ENCODE measurements at places on chromosomes 3 and 15. TPM values are rescaled to one million over a fixed set of nuclear protein-coding genes. Genes with fewer than 3 reads are reported as not detected.

GRCh38 chr3:128214056-128214455 lies 60.8 kb downstream of the EEFSEC start:
- no peak for DNase-seq

- no peak for DNase-seq
Measured at GRCh38 chr3:113585228-113585627, 52.9 kb downstream of the SIDT1 start.

DNA sequence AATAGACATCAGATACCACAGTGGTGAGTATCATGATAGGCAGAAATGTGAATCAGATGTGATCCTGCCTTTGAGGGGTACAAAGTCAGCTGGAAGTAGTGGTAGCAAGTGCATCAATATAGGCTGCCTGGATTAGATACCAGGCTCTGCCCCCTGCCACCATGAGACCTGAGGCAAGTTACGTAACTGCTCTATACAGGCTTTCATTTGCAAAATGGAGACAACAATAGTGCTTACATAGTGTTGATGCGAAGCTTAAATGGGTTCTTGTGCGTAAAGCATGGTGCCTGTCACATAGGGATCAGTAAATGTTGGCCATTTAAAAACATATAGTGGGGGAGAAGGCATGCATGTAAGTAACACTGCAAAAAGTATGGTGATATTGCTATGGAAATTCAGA lies 158.0 kb downstream of the RYR3 start:
- no peak for DNase-seq

DNA sequence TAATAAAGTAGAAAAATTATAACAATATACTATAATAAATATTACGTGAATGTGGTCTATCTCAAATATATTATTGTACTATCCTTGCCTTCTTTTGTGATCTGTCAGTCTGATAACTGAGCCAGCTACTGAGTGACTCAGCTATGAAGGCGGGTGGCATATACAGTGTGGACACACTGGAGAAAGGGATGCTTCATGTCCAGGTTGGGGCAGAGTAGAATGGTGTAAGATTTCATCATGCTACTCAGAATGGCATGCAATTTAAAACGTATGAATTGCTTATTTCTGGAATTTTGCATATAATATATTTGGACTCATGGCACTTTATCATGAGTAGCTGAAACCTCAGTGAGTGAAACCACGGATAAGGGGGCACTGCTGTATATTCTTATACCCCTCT lies 172.9 kb upstream of the TBC1D5 start:
- DNase-seq, result no peak

DNA sequence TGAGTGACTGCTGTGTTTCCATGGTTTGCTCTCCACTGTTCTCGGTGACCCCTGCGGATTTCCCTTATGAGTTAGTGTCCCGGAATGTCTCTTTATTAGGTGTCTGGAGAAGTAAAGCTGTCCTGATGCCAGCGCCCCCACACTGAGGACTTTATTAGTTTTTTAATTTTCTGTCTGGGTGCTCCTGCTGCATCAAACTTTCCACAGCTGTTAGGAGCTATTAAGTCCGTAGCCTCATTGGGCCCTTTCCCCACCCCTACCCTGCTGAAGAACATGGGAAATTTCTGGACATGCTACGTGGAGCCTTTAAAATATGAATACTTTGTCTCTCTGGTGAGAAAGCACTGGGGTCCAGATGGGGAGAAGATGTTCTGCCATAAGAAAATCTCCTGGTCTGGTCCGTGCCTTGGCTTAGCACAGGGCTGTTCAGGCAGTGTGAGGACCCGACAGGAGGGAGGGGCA lies 161.7 kb upstream of the HES1 start:
- no peak for DNase-seq

GRCh38 chr3:73470860-73471259 lies 153.9 kb downstream of the PDZRN3 start:
- DNase-seq, result no peak

GHSR gene
- total RNA-seq, result not detected

All from breast epithelium (tissue), 4 donors.